Activated CD4-positive, alpha-beta T cell treated with anti-CD3 and anti-CD28 coated beads for 24 hours (primary cell): ENCODE measurements at places on chromosomes 12 and 14.

DNA sequence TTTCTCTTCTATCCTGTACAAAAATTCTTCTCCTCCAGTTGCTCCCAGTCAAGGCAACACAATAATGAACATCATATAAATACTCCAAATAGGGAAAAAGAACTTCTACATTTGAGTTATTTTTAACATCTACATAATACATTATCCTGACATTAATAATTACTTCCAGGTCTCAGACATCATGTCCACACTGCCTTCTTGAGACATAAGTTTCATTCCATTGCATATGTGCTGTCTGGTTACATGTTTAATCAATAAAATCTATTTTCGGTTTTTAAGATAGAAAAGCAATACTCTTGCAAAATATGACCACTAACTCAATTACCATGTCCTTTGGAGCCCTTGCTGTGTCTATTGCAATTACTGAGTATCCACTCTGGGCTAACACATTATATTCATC, 881.9 kb downstream of the GALC start:
- DNase-seq, result no peak

GRCh38 chr14:88166616-88167015, 156.5 kb downstream of the KCNK10 start:
- DNase-seq, result no peak

- DNase-seq, result no peak
Observed at GRCh38 chr14:75252254-75252837, 26.3 kb upstream of the FOS start.

- no peak for DNase-seq
Observed at GRCh38 chr12:71661977-71662530, 1.6 kb downstream of the ZFC3H1 start.

DNA sequence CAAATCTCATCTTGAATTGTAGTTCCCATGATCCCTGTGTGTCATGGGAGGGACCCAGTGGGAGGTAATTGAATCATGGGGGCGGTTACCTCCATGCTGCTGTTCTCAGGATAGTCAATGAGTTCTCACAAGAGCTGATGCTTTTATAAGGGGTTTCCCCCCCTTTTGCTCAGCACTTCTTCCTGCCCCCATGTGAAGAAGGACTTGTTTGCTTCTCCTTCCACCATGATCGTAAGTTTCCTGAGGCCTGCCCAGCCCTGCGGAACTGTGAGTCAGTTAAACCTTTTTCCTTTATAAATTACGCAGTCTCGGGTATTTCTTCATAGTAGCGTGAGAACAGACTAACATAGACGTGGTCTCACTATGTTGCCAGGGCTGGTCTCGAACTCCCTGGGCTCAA, 56.1 kb upstream of the EIF5 start:
- DNase-seq, result no peak

DNA sequence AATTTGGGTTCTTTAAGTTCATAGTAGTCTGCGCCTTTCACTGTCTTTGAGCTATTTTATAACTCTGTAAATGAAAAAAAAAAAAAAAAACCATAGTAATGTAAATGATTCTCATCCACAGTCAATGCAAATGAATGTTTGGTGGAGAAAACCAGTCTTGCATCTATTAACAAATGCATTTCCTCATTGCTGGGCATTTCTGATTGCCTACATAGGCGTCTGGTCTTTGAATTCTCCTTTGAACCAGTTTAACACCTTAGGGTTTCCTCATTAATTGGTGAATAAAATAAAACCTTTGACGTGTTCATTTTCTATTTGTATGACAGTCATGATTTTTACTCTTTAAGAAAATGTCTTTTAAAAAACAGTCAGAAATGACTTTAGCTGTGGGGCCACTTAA, 114.8 kb downstream of the C12orf75 start:
- no peak for DNase-seq

DNA sequence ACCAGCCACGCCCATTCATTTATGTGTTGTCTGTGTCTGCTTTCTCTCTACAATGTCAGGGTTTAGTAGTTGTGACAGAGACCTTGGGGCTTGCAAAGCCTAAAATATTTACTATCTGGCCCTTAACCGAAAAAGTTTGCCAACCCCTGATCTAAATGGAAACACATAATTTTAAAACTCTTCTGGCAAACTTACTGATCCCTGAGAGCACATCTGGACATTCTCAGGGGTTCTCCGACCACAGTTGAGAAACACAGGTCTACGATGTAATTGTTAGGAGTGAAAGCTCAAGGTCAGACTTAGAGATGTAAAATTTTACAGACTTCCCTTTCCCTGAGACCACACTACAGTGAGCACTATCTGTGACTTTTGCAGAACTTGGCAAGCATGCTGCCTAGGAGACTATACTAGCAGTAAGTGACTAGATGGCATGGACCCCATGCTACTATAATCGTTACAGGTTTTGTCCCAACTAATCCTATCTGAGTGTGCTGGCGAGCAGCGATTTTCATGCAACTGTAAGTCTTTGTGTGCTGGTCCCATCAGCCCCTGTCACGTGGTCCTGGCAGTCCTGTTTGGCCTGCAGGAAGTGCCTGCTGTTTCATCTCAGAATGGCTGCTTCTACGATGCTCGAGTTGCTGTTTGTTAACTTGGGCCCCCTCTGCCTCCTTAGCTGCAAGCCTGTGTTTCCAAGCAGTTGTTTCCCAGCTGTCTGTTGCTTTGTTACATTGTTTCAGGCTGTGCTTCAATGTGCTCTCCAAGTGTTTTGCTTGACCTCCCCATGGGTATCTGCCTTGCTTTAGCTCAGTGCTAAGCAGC, 21.6 kb downstream of the TMTC2 start:
- no peak for DNase-seq

DNA sequence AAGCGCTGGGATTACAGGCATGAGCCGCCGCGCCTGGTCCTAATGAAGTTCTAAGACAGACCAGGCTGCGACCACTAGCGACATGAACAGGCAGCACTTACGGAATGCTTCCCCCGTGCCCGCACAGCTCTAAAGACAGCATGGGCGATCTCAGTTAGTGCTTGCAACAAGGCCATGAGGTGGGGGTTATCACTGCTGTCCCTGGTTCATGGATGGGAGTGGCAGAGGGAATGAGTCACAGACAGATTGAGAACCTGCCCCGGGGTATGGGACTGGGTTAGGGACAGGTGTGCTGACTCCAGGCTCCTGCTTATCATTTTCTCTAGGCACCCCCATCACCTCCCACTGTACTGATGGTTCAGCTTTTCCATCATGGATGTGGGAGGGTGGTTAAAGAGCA, 160.9 kb downstream of the VRK1 start:
- DNase-seq, result no peak

DNA sequence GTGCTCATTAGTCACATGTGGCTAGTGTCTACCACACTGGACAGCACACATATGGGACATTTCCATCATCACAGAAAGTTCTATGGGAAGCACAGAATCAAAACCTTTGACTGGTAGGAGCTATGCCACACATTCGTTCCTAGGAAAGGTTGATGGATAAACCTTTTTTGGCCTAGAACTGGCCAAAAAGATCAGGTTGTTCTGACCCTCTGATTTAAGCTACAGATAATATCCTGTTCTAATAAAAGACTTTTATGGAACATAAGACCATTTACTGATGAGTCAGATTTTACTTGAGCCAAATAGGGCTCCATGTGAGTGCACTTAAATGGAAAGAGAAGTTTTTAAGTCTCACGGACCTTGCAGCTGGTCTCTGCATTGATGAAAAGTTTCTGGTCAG, 143.2 kb downstream of the SLC15A4 start:
- no peak for DNase-seq

- no peak for DNase-seq
Observed at GRCh38 chr12:100403446-100403845, 46.6 kb downstream of the SLC17A8 start.

DNA sequence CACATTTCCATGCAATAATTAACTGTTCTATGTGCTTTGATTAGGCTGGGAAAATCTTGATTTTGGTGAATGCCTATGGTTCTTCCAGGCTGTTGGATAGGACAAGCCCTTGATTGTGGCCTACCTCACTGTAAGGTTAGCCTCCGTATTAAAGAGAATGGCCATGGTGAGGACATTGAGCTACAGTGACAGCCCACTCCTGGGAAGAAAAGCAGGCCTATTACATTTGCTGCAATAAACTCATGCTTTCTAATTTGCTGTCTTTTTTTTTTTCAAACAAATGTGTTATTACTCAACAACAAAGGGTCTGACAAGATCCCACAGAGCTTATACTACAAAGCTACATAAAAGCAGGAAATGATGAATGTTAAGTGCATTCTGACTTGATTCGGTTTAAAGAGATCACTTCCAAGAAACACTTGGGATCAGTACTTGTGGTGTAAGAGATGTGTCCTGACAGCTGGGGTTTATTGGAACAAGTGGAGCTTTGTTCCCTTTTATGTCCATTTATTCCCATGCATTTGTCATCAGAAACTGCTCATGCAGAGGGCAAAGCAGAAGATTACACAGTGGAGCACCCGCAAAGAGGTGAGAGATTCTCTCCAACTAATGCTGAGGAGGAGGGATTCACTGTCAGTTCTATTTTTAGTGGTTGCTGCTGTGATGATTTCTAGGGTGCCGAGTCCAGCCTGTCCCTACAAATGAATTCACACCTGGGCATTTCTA, 29.1 kb upstream of the KCNK10 start:
- DNase-seq, result no peak

- DNase-seq, result no peak
Observed at GRCh38 chr14:96567289-96567899, 65.2 kb downstream of the PAPOLA start.

DNA sequence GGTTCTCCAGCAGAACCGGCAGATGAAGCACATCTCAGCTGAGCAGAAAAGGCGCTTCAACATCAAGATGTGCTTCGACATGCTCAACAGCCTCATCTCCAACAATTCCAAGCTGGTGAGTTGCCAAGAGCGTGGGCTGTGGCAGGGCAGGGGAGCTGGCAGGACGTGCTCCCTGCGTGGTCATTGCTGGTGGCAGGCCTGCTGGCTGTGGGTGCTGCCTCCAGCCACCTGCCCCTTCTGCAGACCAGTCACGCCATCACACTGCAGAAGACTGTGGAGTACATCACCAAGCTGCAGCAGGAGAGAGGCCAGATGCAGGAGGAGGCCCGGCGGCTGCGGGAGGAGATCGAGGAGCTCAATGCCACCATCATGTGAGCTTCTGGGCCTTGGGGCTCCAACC, 35.8 kb downstream of the IL31 start:
- no peak for DNase-seq

- no peak for DNase-seq
Observed at GRCh38 chr14:104220215-104221070, 82.1 kb downstream of the KIF26A start.

DNA sequence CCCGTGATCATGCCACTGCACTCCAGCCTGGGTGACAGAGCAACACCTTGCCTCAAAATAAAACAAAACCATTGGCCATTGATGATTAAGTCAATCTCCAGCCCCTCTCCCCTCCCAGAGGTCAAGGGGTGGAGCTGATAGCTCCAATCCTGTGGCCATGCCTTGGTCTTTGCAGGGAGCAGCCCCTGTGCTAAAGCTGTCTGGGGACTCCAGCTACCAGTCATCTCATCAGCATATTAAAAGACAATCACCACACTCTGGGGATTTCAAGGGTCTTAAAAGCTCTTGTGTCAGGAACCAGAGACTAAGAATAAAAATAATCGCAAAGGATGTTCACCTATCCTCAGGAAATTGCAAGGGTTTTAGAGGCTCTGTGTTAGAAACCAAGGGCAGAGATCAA, 30.6 kb downstream of the HCAR2 start:
- DNase-seq, result no peak

GRCh38 chr12:121392325-121392716, 7.6 kb upstream of the RNF34 start:
- no peak for DNase-seq

DNA sequence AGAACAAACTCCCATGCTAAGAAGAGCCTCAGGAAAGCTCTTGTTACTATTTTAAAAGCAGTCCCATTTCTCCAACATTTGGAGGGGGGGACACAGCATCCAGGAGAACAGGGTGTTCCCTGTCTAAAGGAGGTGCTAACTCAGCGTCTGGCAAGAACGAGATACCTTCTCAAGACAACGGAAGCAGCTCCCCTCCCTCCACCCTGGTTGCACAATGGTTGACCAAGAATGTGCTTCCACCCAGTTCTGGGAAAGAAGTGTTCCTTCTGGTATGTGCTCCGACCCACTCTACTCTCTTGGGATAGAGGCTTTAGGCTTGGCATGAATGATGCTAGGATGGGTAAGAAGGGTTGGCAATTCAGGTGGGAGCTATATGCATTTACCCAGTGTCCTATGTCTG, 1.5 kb upstream of the KRT6A start:
- DNase-seq, result no peak

- DNase-seq, result no peak
Observed at GRCh38 chr14:105324080-105324778, 9.7 kb downstream of the PACS2 start.

- DNase-seq, result no peak
Observed at GRCh38 chr12:46900734-46901463, 75.1 kb upstream of the SLC38A4 start.

DNA sequence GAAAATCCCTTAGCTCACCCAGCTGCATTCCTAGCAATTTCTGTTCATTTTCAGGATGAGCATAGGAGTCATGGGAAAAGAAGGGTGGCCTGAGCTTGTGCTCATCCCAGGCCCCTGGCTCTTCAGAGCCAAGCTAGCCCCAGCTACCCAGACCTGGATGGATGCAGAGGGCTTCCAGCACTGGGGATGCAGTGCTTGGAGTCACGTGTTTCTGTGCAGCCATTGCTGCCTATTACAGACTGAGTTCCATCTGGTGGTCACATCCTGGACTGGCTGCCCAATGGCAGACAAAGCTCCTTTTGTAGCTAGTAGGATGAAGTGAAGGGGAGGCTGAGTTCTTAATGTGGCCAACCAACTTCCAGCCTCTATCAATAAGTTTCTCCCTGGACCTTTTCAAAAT, 54.2 kb upstream of the JDP2 start:
- DNase-seq, result no peak

- DNase-seq, result no peak
Observed at GRCh38 chr12:26939192-26939832, 1.0 kb downstream of the FGFR1OP2 start.

DNA sequence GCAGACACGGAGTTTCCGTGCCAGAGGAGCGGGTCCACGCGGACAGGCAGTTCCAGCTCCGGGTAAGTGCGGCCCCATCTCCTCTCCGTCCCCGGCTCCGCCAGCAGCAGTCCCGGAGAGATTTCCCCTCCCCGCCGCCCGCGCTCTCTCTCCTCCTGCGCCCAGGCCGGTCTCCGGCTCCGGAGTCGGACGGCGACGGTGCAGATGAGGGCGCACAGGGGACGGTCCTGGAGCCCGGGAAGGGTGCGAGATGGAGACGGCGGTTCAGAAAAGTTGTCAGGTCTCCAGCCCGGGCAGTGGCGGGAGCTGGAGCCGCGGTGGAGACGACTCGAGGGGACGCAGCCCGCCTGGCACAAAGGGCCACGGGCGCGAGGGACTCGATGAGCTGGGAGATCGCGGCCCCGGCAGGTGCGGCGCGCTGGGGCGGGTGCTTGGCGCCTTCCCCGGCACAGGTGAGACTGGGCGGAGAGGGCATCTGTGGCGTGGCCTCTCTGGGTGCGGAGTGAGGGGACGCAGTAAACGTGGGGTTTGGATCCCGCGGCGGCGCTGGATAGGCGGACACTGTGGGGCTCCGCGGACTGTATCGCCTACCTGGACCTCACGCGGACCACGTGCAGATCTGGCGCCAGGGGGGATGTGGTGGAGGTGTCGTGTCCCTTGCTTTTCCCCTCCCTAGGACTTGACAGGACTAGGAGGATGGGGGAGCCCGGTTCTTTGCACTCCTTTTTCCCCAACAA, 1540.3 kb upstream of the TMEM132C start:
- DNase-seq, result no peak

- DNase-seq, result no peak
Observed at GRCh38 chr14:74281069-74281468, 21.7 kb downstream of the ABCD4 start.

- no peak for DNase-seq
Observed at GRCh38 chr14:57380935-57381334, 9.5 kb upstream of the NAA30 start.
